ENCODE measurements at places on chromosomes 4 and X.

GRCh38 chrX:7170898-7171297 lies 22.9 kb upstream of the PUDP start:
- DNase-seq: no peak

GRCh38 chr4:8888856-8889255 lies 17.2 kb upstream of the HMX1 start:
- no peak for DNase-seq

GRCh38 chr4:17701882-17702281 lies 79.5 kb downstream of the FAM184B start:
- DNase-seq: no peak

- DNase-seq: peak; percentile 54
These were observed 8.7 kb upstream of the TECRL start for GRCh38 chr4:64417974-64418373.

DNA sequence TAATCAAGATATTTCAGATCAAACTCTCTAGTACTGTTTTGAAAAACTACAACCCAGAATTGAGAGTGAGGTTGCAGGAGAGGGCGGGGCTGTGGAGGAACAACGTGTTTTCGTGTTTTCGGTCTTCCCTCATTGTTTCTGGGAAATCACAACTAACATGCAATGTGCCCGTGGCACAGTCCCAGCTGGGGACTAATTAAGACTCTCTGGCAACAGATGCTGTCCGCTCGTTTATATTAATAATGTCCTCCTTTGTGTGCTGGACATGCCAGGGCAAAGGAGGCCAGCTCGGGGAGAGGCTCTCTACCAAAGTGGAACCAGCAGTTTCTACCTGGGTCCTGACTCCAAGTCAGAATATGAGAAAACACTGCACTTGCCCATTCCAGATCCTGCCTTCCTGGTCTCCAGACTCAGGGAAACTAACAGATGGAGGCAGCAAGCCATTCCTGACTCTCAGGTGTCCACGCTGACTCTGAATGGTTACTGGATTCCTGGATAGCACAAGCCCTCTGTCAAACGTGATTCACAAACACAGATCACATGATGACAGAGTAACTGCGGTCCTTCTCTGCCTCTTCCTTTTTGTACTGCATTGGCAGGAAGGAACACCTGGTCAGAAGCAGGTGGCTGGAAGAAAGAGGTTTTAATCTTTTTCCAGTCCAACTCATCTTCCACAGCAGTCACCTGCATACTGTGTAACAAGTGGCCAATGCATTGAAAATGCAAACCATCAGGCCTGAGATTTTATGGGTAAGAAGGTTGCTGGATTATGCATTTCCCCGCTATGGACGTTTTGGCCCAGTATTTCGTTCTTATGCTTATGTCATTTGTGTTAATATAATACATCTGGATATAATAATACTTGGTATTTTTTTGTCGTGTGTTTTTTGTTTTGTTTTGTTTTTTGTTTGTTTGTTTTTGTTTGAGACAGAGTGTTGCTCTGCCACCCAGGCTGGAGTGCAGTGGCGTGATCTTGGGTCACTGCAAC lies 65.0 kb downstream of the COQ2 start:
- DNase-seq: no peak

DNA sequence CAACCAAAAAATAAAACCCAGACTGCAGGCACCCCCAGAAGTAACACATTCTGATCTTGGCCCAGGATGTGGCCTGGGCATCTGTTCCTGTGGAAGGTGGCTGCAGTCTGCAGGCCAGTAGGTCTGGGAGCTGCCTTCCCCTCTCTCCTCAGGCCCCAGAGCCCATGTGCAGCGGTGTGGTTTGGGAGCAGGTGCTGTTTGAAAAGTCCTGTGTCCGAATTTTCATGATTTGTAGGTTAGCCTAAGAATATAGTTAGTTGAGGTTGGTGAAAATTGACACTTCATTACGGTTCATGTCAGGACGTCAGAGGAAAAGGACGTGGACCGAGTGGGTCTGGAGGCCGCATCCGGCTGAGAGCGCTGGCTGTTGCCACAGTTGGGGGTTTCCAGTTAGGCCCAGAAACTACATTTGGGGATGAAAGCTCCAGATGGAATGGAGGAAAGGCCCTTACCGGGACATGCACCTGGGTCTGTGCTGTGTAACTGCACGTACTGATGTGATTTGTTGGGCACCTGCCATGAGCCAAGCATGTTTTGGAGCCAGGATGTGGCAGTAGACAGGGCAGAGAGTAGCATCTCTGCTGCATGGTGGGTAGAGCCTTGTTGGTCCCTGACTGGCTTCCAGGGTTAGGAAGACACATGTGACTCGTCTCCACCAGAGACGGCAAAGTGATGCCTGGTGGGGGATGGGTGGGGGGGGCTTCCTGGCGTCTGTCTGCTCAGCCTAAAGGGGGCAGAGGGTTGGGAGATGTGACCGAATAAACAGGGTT lies 21.7 kb upstream of the HGFAC start:
- DNase-seq: no peak

GRCh38 chr4:4412641-4413372 lies 25.9 kb downstream of the NSG1 start:
- no peak for DNase-seq

DNA sequence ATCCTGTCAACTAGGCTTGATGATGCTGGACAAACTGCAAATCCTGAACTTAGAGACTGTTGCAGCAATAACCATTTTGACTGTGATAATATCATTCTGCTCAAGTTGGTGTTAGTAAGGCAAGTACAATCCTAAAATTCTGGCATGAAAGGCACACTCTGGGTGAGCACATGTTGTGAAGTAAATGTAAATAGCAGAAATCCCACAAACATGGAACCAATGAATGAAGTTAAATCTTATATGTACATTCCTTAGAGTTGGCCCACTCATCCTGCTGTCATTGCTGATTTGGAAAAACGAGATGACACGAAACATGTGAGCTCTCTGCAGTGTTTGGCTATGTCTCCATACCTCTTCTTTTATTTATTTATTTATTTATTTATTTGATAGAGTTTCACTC lies 21.0 kb downstream of the RBM47 start:
- no peak for DNase-seq

DNA sequence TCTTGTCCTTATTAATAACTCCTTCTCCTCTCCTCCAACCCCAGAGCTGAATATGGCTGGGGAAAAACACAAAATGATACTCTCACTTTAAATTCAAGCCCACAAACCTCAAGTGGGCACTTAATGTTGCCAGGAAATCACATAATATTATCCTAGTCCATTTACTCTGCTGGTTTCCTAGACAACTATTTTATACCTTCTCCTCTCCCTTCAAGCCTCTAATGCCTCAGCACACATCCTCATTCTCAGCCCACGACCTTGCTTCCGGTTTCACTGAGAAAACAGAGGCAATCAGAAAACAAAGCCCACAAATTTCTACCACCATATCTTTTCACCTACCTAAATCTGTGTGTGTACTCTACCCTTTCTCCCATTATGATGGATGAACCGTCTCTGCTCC lies 12.1 kb upstream of the CLCN5 start:
- DNase-seq: no peak

DNA sequence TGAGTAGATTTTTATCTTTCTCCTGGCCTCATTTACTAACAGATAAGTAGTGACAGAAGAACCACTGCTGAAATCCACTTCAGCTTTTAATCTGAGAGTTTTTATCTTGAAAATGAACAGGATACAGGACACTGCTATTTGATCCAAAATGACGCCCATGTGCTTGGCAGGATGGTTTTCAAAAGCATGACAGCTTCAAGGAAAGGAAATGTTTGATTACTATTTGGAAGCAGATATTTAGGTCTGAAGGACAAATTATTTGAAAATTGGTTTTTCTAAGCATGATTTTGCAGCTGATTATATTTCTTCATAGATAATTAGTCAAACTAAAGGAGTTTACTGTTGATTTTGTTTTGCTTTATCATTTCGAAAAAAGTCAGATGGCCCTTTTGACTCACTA lies 11.1 kb downstream of the PACRGL start:
- no peak for DNase-seq

DNA sequence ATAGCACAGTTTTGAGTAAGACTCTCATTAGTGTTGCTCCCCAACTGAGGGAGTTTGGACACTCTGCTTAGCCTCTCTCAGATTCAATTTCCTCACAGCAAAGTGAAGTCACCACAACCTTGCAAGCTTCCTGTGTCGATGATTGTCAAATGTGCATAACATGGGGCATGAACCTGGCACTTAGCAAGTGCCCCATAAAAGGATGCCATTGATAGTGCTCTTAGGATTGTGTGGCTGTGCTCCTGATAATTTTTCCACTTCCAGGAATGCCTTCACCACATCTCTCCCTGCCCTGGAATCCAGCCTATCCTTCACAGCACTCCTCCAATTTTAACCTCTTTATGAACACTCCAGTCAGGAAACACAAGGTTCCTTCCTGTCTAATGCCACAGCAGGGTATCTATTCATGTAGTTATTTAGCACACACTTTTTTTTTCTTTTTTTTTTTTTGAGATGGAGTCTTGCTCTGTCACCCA lies 309.4 kb downstream of the PPP3CA start:
- peak; percentile 21 for DNase-seq

- DNase-seq: peak; percentile 82
These were observed 14.7 kb downstream of the CHST7 start for GRCh38 chrX:46588263-46588662.

DNA sequence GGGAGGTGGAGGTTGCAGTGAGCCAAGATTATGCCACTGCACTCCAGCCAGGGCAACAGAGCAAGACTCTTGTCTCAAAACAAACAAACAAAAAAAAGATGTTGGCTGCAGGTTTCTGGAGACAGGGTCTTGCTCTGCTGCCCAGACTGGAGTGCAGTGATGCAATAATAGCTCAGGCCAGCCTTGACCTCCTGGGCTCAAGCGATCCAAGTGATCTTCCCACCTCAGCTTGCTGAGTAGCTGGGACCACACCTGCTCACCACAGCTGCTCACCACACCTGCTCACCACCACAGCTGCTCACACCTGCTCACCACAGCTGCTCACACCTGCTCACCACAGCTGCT lies 29.9 kb upstream of the CPLX1 start:
- DNase-seq: no peak

DNA sequence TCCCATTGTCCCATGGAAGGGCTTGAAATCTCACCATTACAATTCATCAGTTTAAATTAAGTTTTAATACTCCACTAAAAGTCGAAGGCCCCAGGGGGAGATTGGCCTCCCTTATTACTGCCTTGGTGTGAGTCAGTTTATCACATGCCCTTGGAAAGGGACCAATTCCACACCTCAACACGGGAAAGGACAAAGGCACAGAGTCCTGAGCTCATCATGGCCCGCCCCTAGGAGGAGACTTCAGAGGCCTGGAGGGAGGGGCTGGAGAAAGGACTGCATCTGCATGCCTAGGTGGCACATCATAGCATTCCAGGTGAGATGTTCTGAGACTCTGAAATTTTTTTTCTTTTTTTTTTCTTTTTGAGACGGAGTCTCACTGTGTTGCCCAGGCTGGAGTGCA lies 2.8 kb upstream of the SEL1L3 start:
- no peak for DNase-seq

DNA sequence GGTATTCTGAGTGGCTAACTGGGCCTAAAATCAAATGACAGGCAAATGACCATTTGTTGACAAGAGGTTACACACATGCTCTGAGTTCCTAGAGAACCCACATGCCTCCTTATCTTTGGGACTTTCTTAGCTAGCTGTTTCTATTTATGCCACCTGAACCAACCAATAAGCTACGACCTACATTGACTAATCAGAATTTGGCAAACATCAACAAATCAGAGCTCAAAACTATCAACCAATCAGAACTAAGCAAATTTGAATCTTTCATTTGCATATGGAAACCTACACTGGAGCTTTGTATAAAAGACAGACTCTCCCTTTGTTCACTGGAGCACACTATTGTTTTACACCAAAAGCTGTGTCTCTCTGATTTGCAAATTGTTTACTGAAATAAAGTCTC lies 192.0 kb downstream of the CXXC4 start:
- no peak for DNase-seq

GRCh38 chr4:110184140-110184790 lies 14.2 kb downstream of the ELOVL6 start:
- peak; percentile 67 for DNase-seq

GRCh38 chrX:47145395-47146120 lies 537 bp downstream of the RBM10 start:
- DNase-seq: no peak

DNA sequence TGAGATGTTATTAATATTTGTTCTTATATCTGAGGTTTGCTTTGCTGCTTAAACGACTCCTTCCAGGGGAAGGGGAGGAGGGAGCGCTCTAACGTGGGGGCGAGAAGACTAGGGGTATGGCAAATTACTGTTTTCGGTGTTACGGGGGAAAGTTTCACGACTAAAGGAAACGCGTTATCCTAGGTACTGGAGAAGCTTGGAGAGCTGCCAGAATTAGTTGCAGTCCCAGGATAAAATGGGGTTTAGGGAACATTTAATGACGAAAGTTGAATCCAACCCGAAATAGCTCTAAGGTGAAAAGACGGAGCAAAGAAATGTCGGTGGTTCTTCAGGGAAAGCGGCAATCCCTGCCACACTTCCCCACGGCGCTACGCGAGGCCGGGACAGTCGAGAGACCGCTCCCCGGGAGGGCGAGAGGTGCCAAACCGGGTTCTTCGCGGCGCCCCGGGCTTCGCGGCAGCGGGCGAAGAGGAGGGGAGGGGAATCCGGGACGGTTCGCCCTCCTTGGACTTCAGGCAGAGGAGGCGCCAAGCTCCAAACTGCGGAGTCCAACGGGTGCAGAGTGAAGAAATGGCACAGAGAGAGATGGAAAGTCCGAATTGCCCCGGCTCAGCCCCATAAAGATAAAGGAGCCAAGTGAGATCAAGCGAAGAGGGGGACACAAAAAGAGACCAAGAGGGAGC lies 724 bp downstream of the THOC2 start:
- DNase-seq: peak; percentile 24

DNA sequence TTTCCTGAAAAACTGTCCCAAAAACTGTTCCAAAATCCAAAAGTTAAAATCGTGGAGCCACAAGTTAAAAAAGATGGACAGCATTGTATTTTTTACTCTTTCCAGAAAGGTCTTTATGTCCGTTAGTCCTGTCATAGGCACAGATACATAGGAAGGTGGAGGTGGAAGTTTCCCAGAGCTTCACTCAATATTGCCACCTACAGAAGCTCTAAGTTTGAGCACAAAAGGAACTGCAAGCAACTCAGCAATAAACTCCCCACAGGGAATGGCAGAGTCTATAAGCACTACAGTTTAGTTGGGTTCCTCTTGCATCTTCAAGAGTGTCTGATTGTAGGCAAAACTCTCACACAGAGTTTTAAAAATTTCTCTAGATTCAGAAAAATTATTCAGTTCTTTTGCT lies 22.0 kb upstream of the UGT2B4 start:
- no peak for DNase-seq

GRCh38 chr4:52421811-52422213 lies 237.3 kb downstream of the USP46 start:
- no peak for DNase-seq

DNA sequence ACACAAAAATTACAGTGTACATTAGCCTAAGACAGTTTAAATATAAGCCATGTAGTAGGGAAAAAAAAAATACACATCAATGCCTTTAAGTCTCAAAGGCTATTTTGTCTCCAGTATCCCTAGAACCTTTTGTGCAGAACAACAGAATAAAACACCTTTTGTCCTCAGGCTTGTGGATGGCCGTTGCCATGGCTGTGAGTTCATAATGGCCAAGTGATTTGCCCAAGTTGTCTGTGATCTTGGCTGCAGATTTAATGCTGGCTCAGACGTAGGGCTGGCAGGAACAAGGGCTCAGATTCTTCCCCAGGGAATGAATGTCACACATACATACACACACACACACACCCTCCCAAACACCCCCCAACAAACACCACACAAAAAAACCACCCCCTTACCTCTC lies 25.3 kb downstream of the GPM6B start:
- DNase-seq: peak; percentile 14

All from astrocyte of the spinal cord (primary cell).